ENCODE measurements at places on chromosomes 5 and 9.

DNA sequence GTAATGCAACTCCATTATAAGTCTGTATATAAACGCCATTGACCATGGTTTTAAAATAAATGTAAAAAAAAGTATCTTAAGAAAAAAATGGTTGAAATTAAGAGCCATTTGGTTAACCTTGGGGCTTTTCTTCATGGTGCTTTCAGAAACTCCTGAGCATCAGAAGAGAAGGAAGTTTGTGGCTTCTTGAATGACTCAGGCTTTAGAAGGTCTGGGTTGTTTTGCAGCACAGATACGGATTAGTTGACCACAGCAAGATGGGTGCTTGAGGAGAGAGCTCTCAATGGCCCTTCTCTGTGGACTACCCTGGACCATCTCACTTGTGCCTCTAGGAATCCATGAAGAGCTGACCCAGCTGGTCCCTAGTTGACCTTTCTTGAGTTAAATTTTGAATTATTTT is 189.5 kb downstream of the TMEM38B start:
- DNase-seq: no peak

- DNase-seq: no peak
These were observed 5.7 kb downstream of the RAPGEF1 start for GRCh38 chr9:131734165-131734610.

DNA sequence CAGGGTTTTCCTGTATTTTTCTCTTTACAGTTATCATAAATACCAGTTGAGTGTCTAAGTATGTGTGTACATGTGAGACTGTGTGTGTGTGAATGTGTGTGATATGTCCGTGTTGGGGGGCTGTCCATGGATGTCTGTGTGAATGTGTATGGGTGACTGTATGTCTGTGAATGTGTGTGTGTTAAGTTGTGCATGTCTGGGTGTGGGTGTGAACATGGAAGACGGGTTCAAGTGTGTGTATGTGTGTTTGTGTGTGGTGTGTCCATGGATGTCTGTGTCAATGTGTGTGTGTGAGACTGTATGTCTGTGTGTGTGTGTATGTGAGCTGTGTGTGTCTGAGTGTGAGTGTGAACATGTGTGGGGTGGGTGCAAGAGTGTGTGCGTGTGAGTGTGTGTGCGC is 55.0 kb downstream of the VAV2 start:
- DNase-seq: no peak

DNA sequence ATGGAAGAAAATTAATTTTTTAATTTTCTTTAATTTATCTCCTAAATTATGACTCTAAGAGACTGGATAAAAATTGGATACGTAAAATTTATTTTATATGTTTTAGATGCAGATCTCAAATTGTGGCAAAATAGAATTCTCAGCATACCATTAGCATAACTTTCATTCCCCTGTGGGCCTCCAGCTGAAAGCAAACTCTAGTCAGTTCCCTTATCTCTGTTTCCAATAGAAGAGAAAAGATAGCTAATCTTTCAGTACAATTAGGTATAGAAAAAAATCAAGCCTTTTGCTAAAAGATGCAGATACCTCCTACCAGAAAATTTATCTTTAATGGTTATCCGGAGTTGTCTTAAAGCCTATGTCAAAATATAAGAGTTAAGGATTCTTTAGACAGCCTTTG is 1530.6 kb downstream of the EFNA5 start:
- DNase-seq: peak; percentile 59

- DNase-seq: no peak
These were observed 526.0 kb upstream of the ADAMTS16 start for GRCh38 chr5:4614088-4614487.

- DNase-seq: peak; percentile 71
These were observed 35.6 kb downstream of the DAB2IP start for GRCh38 chr9:121686930-121687541.

DNA sequence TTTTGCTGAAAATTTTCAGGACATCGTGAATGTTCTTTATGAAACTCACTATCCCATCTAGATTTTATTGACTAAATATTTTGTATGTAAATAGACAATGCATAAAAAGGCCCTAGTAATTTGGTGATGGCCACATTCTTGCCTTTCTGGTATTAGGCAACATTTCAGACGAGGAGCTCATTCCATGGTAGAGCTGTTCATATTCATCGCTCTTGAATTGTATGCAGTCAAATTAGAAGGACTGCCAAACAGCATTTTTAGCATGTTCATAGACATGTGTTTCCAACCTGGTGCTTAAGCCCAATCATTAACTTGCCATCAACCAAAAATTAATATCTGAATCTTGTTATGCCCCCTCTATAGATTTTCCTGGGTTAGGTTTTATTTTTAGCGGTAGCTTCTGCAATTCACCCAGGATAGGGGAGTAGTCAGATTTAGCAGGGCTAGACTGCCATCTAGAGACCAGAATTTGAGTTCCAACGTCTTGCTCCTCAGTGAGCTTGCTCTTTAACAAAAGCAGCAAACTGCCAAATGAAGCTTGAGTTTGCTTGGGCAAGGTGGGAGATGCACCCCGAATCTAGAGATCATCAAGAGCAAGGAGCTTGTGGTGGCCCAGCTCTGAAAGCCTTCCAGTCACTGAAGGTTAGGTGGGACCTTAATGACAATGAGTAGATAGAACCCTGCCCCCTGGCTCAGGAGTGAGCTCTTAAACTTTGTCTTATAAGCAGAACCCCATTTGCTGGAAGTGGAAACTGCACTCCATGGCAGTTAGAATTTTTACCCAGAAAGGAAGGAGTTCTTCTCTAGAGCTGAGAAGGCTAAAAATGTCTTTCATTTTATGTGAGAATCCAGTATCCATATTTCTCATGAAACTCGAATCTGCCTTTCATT is 456.2 kb downstream of the RASEF start:
- DNase-seq: peak; percentile 74

- DNase-seq: no peak
These were observed 37.5 kb upstream of the DENND4C start for GRCh38 chr9:19193029-19193324.

GRCh38 chr5:172679628-172680212 is 38.7 kb downstream of the NEURL1B start:
- DNase-seq: no peak

DNA sequence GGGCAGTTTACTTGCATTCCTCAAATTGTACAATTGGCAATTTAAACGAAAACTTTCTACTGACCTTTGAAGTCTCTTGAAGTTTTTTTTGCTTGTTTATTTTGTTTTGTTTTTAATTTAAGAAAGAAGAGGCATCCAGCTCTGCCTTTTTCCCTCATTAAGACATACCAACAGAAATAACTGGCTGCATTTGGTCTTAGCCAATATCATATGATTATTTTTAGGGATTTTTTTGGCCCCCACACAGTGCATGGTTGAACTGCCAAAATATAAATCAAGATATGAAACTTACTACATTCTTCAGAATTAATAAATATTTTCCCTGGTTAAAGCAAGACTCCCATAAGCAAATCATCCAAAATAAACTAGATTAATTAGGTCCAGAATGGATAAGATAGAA is 79.4 kb downstream of the ALDH1A1 start:
- no peak for DNase-seq

- peak; percentile 17 for DNase-seq
These were observed 47.1 kb upstream of the AKNA start for GRCh38 chr9:114434878-114435311.

GRCh38 chr5:141777711-141778110 is 95.7 kb upstream of the ARAP3 start:
- DNase-seq: no peak

- DNase-seq: no peak
These were observed 545.4 kb upstream of the TLE4 start for GRCh38 chr9:79026316-79026715.

- peak; percentile 89 for DNase-seq
These were observed 140.4 kb downstream of the AUH start for GRCh38 chr9:91221332-91221731.

DNA sequence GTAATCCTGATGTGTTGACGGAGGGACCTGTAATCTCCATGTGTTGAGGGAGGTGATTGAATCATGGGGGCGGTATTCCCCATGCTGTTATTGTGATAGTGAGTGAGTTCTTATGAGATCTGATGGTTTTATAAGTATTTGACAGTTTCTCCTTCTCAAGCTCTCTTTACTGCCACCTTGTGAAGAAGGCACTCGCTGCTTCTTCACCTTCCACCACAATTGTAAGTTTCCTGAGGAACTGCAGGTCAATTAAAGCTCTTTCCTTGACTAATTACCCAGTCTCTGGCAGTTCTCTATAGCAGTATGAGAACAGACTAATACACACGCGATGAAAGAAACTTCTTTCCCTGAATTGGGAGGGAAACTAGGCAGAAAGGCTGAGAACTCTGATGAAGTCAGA is 141.1 kb upstream of the RAD23B start:
- peak; percentile 18 for DNase-seq

GRCh38 chr9:25994605-25995004 is 316.4 kb upstream of the TUSC1 start:
- DNase-seq: no peak

DNA sequence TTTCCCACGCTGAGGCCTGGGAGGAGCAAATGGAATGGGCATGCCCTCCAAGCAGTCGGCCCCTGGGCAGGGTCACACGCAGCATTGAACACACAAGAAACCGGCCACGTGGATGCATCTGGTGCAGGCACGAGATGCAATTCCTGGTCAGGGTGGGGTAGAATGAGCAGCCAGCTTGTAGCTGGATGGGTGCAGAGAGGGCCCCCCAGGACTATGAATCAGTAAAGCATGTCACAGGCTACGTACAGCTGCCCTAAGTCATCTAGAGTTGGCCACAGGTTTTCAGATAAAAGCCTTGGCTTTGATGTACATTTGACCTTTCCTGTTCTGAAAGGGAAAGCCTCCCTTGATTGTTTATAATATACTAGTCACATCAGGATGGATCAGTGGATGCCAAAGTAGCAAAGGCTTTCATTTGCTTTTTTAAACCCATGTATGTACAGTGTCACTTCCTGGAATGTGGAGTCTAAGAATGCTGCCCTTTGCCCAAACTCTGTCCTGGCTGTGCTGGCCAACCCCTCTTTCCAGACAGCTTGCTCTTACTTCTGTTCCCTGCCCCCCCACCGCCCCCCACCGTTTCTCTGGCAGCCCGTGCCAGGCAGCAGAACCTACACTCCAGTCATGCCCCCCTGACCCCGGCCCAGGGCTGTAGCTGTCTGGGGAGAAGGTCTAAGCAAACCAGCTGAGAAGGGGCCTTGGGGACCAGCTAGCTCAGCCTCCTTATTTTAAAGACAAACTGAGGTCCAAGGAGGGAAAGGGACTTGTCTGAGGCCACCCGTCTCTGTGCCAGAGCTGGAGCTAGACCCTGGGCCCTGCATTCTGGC is 169.2 kb downstream of the HSPA4 start:
- peak; percentile 68 for DNase-seq

GRCh38 chr5:124996764-124997077 is 250.3 kb upstream of the ZNF608 start:
- DNase-seq: peak; percentile 55
